Fibroblast of mammary gland (primary cell): ENCODE measurements at places on chromosomes 7 and 10.

GRCh38 chr7:66399566-66399965, 194.4 kb downstream of the TPST1 start:
- peak; percentile 77 for DNase-seq

- no peak for DNase-seq
Measured at GRCh38 chr10:79171504-79171903, 102.7 kb downstream of the ZMIZ1 start.

GRCh38 chr10:71332466-71332865, 13.4 kb downstream of the SLC29A3 start:
- DNase-seq, result no peak

- no peak for DNase-seq
Measured at GRCh38 chr7:1275451-1276381, 43.0 kb downstream of the UNCX start.

- DNase-seq, result no peak
Measured at GRCh38 chr7:75727881-75728593, 10.7 kb downstream of the HIP1 start.

DNA sequence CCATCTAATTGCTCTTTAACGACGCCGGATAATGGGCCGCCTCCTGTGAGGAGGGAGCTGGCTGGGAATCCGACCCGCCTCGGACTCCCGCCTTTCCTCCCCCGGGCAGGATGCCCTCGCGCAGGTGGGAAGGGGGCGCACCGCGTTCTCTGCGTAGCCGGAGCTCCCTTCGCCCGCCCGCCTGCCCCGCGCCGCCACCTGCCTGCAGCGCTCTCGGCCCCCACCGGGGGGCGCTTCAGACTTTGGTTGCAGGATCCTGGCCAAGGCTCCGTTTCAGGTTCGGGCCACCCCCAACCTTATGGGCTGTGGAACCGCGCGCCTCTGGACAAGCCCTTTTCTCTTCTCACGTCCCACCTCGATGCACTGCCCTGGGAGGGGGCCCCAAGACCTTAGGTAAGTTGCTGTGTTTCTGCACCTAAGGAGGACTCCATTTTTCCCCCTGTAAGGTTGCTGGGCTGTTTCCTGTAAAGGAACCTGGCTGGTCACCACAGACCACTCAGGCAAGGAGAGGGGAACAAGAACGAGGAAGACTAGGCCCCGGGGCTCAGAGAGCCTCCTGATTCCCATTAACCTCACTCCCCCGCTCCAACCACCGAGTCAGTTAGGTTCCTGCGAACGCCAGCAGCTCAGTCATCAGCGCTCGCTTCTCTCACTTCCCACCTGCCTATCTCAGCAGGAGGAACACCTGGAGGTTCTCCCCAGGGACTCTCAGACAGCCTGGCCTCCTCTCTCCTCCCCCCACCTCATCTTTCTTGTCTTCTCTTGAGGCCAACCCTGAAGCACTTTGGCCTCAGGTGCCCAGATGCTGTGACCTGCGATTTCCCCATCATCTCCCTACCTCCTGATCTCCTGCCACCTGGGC, 11.3 kb upstream of the KAZALD1 start:
- DNase-seq, result peak; percentile 32

DNA sequence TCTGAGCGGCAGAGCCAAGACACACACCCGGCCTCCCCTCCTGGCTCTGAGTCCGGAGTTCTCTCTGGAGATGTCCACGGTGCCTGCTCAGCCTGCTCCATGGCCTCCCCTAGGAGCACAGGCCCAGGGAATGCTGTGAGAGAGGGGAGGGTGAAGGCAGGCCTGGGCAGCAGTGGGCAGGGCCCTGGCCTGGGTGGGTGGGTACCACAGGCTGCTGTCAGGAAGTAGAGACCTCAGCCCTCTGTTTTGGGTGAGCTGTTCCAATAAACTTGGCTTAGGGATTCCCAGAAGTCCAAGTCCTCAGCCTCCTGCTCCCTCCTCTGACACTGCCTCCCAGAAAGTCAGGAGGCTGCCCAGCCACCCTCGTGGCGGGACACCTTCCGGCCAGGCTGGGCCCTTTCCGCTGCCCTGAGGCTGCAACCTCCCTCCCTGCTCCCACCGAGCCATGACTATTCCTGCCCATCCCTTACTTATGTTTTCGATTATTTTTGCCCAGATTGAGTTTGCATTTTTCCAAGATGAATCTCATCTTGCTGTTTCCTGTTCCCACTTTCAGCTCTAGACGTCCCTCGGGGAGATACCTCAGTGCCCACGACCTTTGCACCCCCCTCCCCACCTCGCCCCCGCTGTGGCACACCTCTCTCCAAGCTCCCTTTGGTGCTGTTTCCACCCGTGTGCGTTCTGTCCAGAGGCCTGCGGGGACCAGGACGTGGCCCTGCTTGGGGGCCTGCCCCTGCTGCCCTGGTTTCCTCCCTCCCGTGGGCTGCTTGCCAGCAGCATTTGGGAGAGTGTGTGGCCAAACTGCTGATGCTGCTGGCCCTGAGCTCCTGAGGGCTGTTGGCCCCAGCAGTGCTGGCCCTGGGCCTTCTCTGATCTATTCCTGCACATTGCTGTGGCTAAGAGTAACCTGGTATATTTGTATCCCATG, 5.8 kb upstream of the POLM start:
- peak; percentile 96 for DNase-seq

DNA sequence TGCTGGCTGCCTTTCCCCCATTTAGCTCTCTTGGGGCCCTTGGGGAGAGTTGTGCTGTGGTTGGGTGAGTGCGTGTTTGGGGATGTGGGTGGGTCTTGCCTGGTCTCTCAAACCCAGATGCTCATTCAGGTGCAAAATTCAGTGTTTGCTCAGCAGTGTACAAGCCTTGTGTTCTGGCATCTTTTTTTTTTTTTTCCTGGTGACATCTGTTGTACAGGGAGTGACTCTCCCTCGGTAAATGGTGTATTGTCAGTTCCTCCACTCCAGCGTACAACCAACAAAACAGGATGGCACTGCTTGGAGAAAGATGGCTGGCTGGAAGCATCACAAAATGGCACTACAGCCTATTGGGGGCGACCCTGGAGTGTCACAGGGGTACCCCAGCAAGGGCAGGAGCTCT, 75.5 kb downstream of the LRMDA start:
- no peak for DNase-seq

DNA sequence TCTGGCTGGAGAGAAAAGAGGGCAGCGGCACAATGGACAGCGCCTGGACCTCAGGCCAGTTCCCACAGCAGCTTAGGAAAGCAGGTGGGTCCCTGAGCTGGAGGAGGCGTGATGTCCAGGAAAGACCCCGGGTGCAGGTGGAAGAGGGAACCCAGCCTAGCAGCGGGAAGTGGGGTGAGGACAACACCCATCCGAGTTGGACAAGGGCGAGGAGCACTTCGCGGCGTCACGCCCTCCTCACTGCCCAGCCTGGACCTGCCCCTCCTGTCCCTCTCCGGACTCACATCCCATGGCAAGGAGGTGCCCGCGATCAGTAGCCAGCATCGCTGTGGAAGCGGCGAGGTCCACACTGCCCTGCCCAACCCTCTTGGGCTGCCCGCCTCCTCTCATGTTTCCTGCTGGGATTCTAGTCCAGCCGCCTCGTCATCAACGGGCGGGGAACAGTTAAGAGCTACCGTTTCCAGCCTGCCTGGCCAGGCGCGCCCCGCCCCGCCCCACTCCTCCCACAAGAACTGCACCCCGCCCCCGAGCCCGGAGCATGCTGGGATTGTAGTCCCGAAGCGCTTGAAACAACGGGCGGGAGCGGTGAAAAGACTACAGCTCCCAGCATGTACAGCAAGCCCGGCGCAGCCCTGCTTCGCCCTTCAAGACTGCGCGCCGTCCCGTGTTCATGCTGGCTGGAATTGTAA, 930.6 kb upstream of the ZNF722 start:
- no peak for DNase-seq

GRCh38 chr7:64638822-64639221, 27.1 kb upstream of the ZNF107 start:
- DNase-seq, result no peak

GRCh38 chr10:47319784-47320183, 2.5 kb upstream of the GDF2 start:
- no peak for DNase-seq

- DNase-seq, result peak; percentile 47
Measured at GRCh38 chr10:124417895-124418725, 613 bp downstream of the OAT start.

DNA sequence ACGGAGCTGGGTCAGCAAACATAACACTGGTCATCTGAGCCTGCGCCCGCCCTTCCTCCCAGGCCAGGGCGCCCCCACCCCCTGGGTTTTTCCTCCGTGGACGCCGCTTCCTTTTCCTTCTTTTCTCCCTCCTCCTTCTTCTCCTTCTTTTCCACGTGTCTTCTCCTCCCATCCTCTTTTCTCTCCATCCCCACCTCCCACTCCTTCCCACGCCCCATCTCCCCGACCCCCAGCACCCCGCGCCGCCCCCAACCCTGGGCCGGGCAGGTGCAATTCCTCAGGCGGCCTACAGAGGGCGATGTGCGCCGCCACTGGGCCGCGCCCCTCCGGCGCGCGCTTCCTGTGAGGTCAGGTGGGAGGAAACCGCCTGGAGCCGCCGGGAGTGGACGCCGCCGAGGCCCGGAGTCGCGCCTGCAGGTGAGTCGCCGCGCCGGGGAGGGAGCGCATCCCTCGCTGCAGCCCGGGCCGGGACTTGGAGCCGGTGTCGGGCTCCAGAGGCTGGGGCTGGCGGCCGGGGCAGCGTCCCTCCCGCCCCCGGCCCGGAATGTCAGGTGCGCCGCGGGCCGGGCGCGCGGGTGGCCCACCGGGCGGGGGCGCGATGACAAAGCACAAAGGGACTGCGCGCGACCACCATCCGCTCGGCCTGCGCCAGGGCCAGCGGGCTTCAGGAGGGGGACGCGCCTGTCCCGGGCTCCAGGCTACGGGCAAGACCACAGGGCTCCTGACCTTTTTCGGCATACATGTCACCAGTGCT, at the start of gene FAM241B:
Gene FAM241B, plus strand, starts transcription at position 351 of the 754 bp plus-strand sequence. CDS start 1,497 bp downstream, outside the sequence.
- DNase-seq, result peak; percentile 15

- DNase-seq, result peak; percentile 83
Measured at GRCh38 chr7:41809529-41809939, 106.6 kb upstream of the INHBA start.

- no peak for DNase-seq
Measured at GRCh38 chr10:43408331-43408709, 666 bp downstream of the HNRNPF start.

GRCh38 chr7:50821457-50822008, 38.8 kb upstream of the GRB10 start:
- DNase-seq, result no peak

DNA sequence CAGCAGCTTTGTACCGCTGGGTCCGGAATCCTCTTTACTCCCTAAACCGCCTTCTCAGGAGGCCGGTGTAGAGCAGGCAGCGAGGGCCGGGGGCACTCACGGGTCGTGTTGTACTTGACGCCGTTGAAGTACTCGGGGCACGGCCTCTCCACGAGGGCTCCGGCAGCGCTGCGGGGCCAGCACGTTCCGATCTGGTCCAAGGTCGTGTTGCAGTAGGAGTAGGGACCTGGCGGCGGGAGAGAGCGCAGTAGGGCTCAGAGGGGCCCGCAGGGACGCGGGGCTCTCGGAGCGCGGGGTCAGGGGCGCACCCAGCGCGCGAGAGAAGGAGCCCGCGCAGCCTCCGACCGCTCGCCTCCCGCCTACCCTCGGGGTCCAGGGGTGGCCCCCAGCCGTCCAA, 443 bp downstream of the CRHR2 start:
- DNase-seq, result no peak
